Stimulated activated CD4-positive, alpha-beta T cell treated with anti-CD3 and anti-CD28 coated beads, Interleukin-12 subunit alpha, Interleukin-12 subunit beta, amount 100 ng/mL, for 4 hours (primary cell): ENCODE measurements at places on chromosomes 16 and 17.
A peak's percentile ranks its signal among the peaks of the same experiment; 100 is the strongest.

DNA sequence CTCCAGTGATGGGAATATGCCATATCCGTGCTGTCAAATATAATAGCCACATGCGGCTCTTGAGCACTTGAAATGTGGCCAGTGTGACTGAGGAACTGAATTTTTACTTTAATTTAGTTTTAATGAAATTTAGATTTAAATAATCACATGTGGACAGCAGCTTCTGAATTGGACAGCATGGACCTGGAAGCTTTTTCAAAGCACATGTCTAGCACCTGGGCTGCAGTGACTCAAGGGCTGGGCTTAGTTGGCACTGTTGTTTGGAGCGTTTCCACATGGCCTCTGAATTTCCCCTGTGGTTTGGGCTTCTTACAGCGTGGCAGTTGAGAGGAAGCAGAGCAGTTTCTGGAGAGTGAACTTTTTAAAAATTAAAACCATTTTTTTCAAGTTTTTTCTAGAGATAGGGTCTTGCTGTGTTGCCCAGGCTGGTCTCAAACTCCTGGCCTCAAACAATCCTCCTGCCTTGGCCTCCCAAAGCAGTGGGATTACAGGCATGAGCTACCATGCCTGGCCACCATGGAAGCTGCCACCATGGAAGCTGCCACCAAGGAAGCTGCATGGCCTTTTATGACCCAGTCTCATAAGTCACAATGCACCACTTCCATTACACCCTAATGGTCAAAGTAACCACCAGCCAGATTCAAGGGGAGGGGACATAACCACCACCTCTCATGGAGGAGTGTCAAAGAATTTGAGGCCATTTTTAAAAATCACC, 6.7 kb upstream of the TOB1 start:
- DNase-seq: peak; percentile 28

DNA sequence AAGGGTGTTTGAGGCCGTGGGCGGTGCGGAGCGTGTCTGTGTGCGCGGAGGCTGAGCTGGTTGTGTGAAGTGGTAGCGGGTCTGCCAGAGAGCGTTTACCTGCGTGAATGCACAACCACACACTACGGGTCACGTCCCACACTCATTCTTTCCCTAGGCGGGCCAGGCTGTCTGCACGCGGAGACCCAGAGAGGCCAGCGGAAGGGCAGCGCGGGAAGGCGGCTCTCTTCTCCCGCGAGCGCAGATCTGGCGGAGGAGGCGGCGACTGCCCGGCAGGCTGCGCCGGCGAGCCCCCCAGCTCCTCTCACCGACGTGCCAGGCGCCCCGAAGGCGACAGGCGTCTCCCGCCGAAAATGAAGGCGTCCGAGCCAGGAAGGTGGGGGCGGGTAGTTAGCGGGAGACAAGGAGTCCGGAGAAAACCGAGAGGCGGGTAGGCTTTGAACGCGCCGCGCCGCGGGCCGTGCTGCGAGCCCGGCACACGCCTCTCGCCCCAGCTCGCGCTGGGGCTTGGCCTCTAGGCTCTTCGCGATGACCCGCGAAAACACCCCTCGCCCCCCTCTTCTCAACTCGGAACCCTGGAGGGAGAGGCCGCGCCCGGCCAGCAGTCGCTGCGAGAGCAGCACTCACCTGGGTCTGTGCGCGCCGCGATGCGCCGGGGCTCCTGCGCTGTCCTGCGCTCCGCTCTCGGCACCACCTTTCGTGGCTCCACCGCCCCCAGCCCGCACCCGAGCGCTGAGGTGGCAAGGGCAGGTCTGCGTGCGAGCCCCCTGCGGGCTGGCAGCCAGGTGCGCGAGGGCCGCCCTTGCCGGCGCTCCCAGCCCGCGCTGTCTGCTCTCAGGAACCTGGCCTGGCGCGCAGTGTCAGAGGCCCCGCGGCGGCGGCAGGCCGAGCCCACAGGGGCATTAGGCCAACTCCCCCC, 2.0 kb upstream of the FOXF1 start:
- no peak for DNase-seq

DNA sequence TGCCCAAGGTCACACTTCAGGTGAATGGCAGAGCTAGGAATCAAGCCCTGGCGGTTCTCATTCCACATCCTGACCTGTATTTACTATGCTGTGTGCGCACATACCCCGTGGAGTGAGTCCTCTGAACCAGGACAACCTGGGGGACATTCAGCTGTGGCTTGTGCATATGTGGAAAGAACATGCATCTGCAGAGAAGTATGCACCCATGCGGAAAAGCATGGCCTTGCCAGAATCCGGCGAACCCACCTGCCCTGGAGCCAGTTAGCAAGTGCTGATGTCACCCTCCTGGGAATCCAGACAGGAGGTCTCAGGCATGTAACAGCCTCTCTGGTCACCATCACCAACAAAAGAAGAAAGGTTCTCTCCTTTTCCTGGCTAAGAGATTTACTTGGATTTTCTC, 1.9 kb downstream of the RASL10B start:
- no peak for DNase-seq

GRCh38 chr17:63693411-63694113, 6.4 kb downstream of the LIMD2 start:
- no peak for DNase-seq
